ENCODE measurements at places on chromosomes 5 and 9.
A peak's percentile ranks its signal among the peaks of the same experiment; 100 is the strongest.

DNA sequence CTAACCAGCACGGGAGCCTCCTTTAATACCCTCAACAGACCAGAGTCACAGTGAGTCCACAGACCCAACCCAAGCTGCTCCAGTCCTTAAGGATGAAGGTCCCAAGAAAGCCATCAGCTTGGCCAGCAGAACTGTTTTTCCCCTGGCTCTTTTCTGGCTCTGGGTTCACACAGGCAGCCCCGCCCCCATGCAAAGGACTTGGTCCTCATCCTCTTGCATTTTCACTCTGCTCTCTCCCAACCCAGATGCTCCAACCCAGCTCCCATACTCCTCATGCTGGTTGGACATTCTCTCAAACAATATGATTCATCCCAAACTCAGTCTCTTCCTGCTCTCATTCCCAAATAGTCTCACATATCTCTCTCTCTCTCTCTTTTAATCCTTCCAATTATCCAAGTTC, 74.2 kb upstream of the SPOCK1 start:
- no peak for DNase-seq

GRCh38 chr9:86659413-86660046, 287.8 kb downstream of the GAS1 start:
- DNase-seq = no peak

GRCh38 chr9:5644501-5644900, 15.6 kb downstream of the RIC1 start:
- no peak for DNase-seq

DNA sequence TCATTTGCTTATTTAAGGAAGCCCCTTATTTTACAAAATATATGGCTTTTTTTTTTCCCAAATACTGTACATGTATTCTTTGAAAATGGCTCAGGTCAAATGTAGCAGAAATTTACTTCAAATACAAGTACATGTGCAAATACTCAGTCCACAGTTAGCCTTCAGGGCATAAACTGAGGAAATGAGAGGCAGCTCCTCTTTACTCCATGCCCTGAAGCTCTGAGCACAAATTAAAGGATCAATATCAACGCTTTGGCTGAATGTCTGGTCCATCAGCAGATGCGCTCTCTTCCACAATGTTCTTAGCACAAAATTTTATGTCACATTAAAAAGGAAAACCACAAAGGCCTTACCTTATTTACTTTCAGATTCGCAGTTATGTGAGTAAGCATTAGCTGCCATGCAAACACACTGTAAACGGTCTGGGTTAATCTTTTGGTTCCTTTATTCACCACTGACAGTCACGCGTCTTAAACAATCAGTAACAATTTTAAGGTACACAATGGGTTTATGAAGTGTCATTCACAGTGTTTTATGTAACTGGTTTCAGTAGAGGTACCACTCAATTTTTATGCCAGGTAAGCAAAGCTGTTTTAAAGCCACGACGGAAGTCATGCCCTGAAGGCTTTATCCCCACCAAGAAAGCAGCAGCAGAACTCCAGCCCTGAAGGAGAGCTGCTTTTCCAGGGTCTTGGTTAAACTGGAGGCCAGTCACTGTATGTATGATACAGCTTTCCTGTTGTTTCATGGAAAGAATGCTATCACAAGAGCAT, 103.4 kb downstream of the OTULIN start:
- no peak for DNase-seq

GRCh38 chr5:112062181-112062580, 305.2 kb upstream of the NREP start:
- no peak for DNase-seq

DNA sequence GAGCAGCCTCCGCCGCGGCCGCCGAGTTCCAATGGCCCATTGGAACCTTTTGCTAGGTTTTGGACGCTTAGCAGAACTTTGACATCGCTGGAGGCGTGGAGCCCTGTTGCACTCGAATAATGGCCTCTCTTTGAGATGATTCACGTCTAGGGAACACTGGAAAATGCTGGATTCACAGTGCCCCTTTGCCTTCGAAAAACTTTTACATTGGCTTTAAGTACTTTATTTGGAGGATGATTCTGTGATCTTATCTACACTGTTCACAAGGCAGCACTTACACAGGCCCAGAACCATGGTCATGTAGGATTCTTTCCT, 536 bp upstream of the PPIC start:
- DNase-seq = no peak

GRCh38 chr5:122351416-122352157, 39.5 kb downstream of the SNCAIP start:
- no peak for DNase-seq

DNA sequence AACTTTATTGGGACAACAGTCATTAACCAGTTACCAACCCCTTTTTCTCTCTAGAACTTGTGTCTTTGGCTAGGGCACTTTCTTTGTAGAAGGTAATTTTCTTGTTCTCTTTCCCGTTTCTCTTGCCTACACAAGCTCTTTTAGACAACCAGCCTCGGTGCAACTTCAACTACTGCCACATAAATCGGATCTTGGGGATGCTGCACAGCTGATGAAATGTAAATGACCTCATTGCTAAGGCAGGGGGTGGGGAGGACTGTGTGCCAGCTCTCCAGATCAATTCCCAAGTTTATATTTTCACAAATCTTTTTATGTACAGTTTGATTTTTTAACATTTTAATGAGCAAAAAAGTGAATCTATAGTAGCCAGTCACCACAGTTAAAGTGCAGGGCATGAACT, 157.6 kb downstream of the DENND1A start:
- no peak for DNase-seq

DNA sequence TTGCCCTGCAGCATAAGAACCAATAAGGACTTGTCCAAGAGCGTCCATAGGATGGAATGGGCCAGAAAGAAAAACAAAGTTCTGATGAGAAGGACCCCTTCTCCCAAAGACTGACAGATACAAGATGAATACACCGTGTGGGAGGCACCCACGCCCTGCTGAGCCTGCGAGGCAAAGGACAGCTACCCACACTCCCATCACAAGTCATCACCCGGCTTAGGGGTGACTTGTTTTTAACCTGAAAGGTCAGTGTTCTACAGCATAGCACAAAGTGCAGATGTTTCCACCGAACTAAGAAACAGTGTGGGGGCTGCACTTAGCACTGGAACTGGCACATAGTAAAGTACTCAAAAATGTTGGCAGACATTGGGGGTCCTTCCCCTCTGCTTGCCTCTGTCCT, 13.9 kb downstream of the TNIP1 start:
- DNase-seq = no peak

DNA sequence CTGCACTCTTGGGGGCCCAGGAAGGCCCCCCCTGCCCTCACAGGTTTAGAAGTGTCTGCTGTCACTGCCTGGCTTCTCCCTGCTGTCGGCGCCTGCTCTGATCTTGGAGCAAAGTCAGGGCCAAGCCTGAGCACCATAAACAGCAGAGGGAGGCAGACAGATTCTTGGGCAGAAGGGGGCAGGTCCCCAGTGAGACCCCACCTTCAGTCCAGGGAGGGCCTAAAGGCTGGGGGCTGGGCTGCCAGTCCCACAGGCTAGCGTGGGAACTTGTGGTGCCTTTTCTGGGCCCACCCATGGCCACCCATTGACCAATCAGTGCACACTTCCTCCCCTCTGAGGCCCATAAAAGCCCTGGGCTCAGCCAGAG, 124.0 kb downstream of the OLFM1 start:
- no peak for DNase-seq

DNA sequence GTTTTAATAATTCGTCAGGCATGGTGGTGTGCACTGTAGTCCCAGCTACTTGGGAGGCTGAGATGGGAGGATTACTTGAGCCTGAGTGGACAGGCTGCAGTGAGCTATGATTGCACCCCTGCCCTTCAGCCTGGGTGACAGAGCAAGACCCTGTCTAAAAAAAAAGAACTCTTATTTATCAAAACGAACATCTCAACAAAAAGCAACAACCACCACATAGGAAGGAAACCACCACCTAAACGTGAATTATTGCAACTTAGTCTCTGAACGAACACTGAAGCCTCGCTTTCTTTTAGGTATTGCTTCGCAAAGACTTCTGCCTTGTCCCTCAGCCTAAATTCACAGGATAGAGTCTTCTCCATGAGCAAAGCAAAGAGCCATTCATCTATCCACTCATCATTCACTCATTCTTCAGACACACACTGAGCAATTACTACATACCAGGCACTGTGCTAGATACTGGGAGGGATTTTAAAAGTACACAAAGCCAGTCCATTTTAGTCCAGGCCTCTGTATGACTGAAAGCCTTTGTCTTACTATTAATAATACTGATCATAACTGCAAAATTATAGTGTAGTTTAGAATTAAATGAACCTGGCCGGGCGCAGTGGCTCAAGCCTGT, 57.4 kb downstream of the THBS4 start:
- DNase-seq = no peak

DNA sequence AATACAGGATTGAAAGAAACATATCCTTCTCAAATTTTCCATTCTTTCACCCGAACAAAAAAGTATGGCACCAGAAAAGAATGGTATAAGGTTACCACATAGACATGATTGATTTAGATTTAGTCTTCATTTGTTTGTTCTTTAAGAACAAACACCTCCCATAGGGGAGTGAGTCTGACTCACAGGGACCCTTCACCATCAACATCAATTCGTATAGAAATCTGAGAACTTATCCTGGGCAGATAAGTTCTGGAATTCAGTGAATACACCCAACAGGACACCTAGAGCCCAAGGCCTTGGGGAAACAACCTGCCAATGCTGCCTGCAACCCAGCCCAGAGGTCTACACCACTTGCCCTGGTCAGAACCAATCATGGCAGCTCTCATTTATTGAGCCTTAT, 46.2 kb downstream of the LHFPL2 start:
- DNase-seq = no peak

GRCh38 chr5:133427121-133427777, 185.1 kb downstream of the FSTL4 start:
- DNase-seq = no peak

GRCh38 chr5:64165160-64165499, 513 bp upstream of the RNF180 start:
- DNase-seq = no peak

DNA sequence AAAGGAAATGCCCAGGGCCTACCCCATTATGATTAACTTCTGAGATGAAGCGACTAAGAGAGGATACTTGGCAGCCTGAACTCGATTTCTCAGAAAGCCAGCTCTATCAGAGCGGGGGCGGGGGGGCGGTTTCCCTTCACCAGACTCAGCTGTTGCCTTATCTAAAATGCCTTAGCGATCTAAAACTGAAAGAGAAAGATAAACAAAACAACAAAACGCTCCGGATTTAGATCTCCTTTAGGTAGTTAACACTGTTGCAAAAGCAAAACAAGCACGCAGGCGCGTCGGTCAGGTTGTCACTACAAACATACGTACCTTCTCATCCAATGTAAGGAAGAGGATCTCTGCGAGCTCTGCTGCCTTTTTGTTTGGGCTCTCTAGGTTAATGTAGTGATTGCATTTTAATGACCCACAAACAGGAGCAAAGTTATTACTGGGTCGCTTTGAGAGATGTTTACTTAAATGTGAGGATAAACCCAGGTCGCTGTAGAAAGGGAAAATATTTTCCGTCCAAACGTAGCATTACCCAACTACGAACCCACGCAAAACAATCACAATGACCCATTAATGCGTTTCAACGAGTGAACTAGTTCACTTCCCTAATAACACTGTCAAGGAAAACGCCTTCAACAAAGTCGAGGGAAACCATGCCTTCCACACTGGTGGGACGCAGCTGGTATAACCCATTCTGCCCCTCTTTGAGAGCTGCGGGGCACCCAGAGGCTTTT, 982 bp downstream of the EPB41L4A start:
- DNase-seq = no peak

DNA sequence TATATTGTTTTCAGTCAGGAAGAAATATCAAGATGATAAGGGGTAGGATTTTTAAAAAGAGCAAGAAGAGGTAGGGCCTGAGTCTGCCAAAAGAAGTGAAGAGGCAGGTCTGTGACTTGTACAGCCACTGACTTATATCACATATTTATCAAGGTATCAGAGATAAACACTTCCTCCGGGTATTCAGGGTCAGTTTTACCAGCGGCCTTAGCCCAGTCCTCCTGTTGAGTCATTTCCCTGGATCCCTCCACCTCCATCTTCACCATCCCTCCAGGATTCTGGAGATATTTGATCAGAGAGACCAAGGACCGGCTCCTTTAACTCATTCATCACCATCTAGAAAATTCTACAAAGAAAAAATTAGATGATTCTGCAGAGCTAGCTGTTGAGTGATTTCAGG, 375.7 kb upstream of the TUSC1 start:
- no peak for DNase-seq

- DNase-seq = no peak
Observed at GRCh38 chr5:173907686-173908371, 19.7 kb downstream of the CPEB4 start.

- DNase-seq = no peak
Observed at GRCh38 chr5:178312880-178313282, 80.3 kb upstream of the PHYKPL start.

GRCh38 chr9:120289098-120289497, 290.9 kb downstream of the CDK5RAP2 start:
- no peak for DNase-seq

GRCh38 chr5:56168066-56168478, 65.1 kb downstream of the ANKRD55 start:
- no peak for DNase-seq

- DNase-seq = no peak
Observed at GRCh38 chr9:35759795-35760194, 5.7 kb upstream of the MSMP start.

- DNase-seq = no peak
Observed at GRCh38 chr5:179680780-179681401, at the start of gene CBY3. Gene CBY3 (minus strand): TSS chr5:179681034. CDS start chr5:179680918, 116 bp downstream.

- DNase-seq = peak; percentile 2
Observed at GRCh38 chr9:121455527-121456239, 44.0 kb downstream of the GGTA1 start.

- DNase-seq = no peak
Observed at GRCh38 chr9:96604004-96604319, 15.7 kb downstream of the CDC14B start.

DNA sequence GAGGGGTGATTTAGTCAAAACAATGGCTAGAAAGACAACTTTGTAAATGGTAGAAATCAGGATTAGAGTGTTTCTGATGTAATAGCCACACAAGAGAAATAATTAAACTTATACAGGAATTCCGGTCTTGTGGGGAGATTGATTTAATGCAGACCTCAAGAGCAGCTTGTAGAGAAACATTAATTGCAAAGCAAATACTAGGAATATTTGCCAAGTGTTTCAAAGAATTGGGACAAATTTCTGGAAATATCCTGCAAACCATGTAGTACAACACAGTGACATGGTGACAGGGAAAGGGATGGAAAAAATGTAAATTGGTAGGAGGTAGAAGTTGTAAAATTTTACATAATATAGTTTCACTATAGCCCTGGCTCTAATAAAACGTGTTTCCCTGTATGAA, 28.9 kb downstream of the NLN start:
- no peak for DNase-seq

- DNase-seq = no peak
Observed at GRCh38 chr9:136316271-136316751, 11.0 kb upstream of the GPSM1 start.

- DNase-seq = no peak
Observed at GRCh38 chr5:132023258-132024116, 12.0 kb upstream of the ACSL6 start.

GRCh38 chr9:76571288-76571687, 112.3 kb downstream of the GCNT1 start:
- DNase-seq = no peak
